Mesenchymal stem cell (in vitro differentiated cells and primary cell): ENCODE measurements at places on chromosomes 1 and 21.

GRCh38 chr21:46118316-46119143, 20.6 kb downstream of the COL6A2 start:
- DNase-seq = no peak

- peak; percentile 45 for DNase-seq
These were observed 5.0 kb upstream of the ACOT11 start for GRCh38 chr1:54542962-54543539.

GRCh38 chr1:30186586-30186985, 536.8 kb downstream of the MATN1 start:
- DNase-seq = no peak

DNA sequence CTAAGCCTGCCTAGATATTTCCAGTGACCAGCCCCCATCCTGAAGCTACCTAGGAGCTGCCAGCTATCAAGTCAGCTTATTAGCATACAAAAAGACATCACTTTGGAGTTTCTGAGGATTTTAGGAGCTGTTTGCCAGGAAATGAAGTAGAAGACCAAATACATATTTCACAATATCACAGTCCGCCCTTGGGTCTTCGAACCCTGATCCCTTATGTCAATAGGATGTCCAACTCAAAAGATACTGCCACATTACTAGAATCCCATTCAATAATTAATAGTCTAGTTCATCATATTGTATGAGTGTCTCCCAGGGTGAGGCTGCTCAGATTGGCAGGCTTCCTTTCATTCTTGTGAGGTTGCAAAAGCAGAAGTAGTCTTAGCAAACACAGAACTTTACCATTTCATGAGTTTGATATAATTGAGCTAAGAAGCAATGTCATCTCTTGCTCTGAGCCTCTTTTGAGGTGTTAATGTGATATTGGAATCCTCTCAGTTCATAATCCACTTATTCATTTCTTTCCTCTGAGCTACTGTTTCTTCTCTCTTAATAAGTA, 13.6 kb downstream of the IPO9 start:
- no peak for DNase-seq

DNA sequence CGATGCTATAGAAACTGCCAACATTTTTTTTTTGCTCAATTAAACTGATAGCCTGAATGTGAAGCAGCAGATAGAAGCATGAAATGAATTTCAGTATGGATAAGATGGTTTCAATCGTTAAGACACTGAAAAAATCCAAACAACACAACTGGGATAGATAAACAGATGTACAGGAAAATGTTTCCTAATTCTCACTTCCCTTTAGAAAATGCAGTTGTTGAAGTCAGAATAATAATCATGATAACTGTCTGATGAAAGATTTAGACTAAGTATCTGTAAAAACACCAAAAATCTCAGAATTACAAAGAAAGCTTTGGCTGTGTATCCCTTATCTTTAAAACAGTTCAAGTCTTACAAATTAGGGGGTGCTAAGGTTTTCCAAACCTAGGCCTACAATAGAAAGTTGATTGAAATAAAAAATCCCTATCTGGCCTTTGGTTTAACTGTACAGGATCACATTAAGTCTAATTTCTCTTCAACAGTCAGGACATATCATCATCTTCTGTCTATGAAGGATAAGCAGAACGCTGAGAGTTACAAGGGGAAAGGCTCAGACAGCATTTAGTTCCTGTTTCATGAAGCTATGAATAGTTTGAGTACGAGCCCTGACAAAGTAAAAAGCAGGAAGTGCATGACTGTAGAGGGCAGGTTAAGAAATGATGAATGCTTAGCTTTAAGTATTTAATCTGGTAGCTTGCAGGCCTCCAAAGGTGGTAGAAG, 203.2 kb downstream of the APP start:
- peak; percentile 39 for DNase-seq

- DNase-seq = no peak
These were observed 113.9 kb downstream of the CLIC6 start for GRCh38 chr21:34782506-34783360.

GRCh38 chr1:8075511-8076051, 49.5 kb upstream of the ERRFI1 start:
- peak; percentile 48 for DNase-seq

DNA sequence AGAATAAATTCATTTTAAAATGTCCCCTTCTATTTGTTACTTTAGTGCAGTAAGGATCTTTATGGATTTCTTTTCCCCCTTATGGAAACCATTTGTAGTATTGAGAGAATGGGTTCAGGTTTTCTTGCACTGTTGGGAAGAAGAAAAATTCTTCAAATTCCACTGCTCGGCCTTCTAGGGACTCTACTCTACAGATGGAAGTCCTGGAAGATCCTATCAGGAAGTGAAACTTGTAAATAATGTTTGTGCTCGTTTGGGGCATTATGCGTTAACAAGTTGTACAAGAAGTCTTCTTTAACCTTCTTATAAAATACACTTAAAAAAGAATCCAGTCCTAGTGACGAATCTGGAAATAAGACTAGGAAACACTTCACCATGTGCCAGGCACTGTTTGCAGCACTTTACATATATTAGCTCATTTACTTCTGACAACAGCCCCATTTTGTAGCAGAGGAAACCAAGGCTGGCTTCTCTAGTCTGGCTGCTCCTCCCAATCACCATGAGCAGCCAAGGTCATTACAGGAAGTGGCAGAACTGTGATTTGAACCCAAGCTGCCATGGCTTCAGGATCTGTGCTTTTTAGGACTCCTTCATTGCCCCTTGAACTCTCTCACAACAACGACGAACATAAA, 11.8 kb downstream of the LRRC8D start:
- DNase-seq = peak; percentile 49

DNA sequence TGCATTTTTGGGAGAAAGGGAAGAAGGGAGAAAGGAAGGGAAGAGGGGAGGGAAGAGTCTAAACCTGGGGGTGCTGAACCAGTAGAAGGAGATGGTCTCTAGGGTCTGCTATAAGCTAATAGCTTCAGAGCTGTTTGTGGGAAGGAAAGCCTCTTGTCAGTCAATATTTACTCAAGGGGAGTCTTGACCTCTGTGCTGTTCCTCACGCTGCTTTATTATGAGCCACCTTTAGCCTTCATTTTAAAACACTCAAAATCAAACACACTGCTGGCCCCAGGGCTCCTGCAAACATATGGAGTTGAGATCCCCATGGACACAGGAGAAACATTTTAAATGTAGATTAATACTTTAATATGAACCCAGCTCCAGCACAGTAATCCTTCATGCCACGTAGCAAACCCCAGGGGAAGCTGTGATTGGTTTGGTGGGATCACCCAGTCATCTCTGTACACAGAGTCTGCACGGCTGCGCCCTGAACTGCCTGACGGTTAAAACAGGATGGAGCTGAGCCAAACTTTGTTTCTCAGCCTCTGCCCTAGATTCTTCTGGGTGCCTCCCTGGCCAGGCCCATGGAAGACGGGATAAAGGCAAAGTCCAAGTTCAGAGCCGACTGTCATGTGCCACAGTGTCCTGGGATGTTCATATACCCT, 40.2 kb upstream of the VWA5B1 start:
- DNase-seq = no peak

GRCh38 chr1:29547300-29547699, 311.0 kb downstream of the PTPRU start:
- no peak for DNase-seq

DNA sequence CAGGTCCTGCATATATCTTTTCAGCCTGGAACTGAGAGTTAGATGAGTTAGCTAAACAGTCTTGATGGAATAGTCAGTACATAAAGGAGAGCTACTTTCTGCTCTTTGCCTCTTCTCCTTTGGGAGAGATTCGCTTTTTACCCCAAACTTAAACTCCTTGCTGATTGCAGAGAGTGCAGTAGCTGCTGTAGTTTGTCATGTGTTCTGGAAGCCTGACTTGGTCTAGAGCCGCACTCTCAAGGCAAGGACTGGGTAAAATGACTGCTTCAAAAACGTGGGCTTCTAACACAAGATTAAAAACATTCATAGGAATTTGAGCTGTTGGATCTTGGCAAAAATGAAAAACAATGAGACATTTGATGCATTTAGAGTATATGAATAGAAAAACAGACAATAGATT, 351.6 kb downstream of the RYR2 start:
- no peak for DNase-seq

- no peak for DNase-seq
These were observed 303.7 kb downstream of the HLX start for GRCh38 chr1:221182791-221183533.

- DNase-seq = peak; percentile 74
These were observed 993.8 kb upstream of the NCAM2 start for GRCh38 chr21:20004367-20004766.

GRCh38 chr1:58885998-58886397, 102.2 kb upstream of the JUN start:
- DNase-seq = no peak

DNA sequence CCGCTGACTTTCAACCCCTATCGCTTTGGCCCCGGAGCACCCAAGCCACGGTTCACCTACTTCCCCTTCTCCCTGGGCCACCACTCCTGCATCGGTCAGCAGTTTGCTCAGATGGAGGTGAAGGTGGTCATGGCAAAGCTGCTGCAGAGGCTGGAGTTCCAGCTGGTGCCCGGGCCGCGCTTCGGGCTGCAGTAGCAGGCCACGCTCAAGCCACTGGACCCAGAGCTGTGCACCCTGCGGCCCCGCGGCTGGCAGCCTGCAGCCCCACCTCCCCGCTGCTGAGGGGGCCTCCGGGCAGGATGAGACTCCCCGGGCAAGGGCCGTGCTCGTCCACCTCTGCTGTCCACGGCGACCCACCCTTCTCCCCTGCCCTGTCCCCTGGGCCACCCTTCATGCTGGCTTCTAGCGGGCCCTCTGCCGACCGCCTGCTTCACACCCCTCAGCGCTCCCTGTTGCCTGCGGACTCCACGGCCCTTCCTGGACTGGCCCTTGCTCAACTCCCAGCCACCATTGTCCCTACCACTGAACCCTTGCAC, 92.2 kb upstream of the TRABD2B start:
- no peak for DNase-seq

DNA sequence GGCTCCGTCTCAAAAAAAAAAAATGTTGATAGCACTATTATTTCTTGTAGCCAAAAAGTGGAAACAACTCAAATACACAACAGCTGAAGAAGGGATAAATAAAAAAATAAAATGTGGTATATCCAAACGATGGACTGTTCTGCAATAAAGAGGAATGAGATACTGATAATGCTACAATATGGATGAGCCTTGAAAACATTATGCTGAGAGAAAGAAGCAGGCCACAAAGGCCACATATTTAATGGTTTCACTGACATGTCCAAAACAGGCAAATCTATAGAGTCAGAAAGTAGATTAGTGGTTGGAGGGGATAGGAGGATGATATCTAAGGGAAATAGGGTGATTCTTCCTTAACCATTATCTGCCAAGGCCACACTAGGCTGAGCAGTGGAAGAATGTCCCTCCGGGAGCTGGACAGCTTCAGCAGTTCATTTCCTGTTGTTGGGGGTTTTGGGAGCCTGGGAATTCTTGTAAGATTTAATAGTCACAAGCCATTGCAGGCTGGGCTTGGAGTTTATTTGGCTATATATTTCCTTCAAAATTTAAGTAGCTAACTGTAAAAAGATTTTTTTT, 53.5 kb downstream of the ST3GAL3 start:
- DNase-seq = peak; percentile 53

GRCh38 chr1:18991585-18991984, 35.1 kb upstream of the IFFO2 start:
- DNase-seq = no peak

DNA sequence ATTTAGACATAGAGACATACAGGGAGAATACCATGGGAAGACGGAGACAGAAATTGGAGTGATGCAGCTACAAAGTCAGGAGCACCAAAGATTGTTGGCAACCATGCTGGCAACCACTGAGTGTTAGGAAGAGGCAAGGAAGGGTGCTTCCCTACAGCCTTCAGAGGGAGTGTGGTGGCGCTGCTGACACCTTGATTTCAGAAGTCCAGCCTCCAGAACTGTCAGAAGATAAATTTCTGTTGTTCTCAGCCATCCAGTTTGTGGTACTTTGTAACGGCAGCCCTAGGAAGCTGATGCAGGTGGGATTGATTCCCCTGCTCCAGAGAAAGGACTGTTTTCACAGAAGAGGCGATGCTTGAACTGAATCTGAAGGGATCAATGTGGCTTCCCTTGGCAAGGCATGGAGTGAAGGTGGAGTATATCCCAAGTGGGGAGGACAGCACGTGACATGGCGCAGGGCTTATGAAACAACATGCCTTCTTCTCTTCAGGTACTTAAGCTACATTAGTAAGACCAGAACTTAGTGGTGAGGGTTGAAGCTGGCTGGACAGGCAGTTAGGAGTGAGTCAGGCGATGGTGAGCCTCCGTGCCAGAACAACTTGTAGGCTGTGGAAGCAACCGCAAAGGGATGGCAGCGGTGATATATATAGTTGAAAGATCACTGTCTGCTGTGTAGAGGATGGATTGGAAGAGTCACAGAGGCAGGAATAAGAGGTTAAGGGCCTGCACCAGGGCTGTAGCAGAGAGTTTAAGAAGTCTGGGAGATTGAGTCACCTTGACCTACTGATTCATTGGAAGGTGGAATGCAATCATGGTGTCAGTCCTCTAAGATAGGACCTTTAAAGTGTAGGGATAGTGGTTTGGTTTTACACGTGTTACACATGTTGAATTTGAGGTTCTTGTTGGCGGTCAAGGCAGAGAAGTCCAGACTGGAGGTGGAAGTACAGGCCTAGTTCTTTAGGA, 2.1 kb downstream of the LEPR start:
- DNase-seq = peak; percentile 84

DNA sequence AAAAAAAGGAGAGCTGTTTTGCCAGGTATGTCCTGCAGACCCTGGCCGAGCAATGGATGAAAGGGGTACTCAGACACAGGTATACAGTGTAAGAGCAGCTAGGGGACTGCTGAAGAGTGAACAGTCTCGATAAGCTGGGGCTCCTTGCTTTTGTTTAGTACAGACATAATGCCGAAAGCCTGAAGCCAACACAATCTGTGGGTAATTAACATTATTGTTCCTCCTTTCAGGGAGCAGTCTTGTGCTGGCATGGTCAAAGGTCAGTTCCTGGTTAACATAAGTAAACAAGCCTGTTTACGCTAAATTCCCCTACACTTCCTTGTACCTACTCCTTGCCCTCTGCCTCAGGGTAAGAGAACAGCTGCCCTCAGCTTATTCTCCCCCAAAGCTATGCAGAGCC, 272.3 kb upstream of the ST6GALNAC5 start:
- no peak for DNase-seq

- peak; percentile 34 for DNase-seq
These were observed 873 bp downstream of the IFT25 start for GRCh38 chr1:53944469-53945182.

DNA sequence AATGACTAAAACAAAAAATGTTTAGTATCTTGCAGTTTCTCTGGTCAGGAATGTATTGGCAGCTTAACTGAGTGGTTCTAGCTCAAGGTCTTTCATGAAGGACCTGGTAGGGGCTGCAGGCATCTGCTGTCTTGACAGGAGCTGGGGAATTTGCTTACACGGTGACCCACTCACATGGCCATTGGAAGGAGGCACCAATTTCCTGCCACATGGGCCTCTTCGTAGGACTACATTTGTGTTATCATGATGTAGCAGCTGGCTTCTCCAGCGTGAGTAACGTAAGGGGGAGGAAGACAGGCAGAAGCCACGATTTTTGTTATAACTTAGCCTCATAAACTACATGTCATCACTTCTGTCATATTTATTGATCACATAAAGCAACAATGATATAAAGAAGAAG, 376.3 kb downstream of the AMY1C start:
- DNase-seq = no peak
